ENCODE measurements at places on chromosomes 6 and 20. TPM values are rescaled to one million over a fixed set of nuclear protein-coding genes. Genes with fewer than 3 reads are reported as not detected.
A peak's percentile ranks its signal among the peaks of the same experiment; 100 is the strongest.

GRCh38 chr6:70651326-70651905 is 16.3 kb upstream of the SMAP1 start:
- ATAC-seq = peak; percentile 99

DNA sequence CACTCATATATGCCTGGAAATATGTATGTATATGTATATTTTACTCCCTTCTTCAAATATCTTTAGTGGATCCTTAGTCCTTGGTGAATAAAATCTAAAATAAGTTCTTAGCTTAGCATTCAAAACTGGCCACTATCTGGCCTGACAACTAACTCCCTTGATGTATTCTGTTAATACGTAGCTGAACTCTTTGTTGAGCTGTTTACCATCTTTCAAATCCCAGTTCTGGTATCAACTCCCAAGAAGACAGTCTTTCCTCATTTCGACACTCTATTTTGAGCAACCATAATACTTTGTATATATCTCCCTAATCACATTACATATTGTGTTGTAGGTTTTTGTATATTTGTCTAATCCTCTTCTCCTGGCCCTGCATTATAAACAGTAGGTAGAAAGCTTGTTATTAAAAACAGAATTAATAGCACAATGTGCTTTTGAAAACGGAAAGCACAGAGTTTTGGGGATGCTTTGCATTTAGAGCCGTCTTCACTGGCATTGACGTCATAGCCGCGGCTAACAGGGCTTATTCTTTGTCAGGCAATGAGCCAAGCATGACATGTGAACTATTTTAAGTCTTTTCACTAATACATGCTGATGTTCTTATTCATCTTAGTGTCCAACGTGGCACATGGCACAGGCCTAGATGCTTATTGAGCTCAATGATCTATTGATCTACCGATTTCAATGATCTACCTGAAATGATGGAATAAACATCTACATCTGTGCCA is 47.2 kb upstream of the CCN2 start:
- no peak for ATAC-seq

GRCh38 chr6:55566036-55566710 is 12.8 kb downstream of the HMGCLL1 start:
- ATAC-seq = no peak

GRCh38 chr20:51258582-51259165 is 235.8 kb upstream of the KCNG1 start:
- ATAC-seq = no peak

GRCh38 chr6:41058783-41059181 is 5.8 kb downstream of the APOBEC2 start:
- ATAC-seq = no peak

- peak; percentile 52 for ATAC-seq
Observed at GRCh38 chr6:110589865-110590513, 113.6 kb upstream of the SLC22A16 start.

DNA sequence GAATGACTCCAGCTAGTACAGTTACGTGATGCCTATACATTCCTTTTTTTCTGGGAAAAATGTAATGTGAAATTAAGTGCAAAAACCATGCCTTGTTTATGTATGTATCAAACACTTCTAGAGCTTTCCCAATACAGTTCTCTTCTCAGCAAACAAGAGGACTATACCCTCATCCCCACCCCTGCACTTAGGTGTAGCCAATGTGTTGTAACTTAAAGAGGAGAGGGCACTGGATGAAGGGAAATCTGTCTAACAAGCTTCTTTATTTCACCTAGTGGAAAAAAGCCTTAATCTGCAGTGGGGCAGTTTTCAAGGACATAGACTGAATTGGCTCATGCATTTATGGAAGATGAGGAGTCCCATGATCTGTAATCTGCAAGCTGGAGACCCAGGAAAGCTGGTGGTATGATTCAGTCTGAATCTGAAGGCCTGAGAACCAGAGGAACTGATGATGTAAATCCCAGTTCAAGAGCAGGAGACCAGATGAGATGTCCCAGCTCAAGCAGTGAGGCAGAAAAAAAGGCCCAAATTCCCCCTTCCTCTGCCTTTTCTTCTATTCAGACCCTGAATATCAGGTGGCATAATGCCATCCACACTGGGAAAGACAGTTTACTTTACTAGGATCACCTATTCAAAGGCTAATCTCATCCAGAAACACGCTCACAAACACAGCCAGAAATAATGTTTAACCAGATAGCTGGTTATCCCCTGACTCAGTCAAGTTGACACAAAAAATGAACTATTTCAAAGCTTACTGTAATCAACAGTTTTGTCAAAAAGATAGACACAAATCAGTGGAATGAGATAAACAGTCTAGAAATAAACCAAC is 25.8 kb upstream of the SLC17A3 start:
- no peak for ATAC-seq

Gene C20orf144
- 0.26 TPM for total RNA-seq

Gene ADGRF5
- total RNA-seq = not detected

Gene TMEM217
- total RNA-seq = 3.5 TPM

Gene SNRNP48
- total RNA-seq = 16.9 TPM

Gene MED23
- total RNA-seq = 24.2 TPM

Gene PDYN
- not detected for total RNA-seq

Gene E2F3
- total RNA-seq = 26.6 TPM
